Amniotic stem cell (primary cell): ENCODE measurements at places on chromosomes 4 and X.

- DNase-seq: no peak
These were observed 240.0 kb upstream of the PSAPL1 start for GRCh38 chr4:7674706-7675105.

- DNase-seq: peak; percentile 24
These were observed 54.0 kb upstream of the AMELX start for GRCh38 chrX:11239230-11239629.

- no peak for DNase-seq
These were observed 15.3 kb downstream of the COQ2 start for GRCh38 chr4:83269256-83269655.

- DNase-seq: no peak
These were observed 8.7 kb upstream of the ABLIM2 start for GRCh38 chr4:8167291-8167690.

DNA sequence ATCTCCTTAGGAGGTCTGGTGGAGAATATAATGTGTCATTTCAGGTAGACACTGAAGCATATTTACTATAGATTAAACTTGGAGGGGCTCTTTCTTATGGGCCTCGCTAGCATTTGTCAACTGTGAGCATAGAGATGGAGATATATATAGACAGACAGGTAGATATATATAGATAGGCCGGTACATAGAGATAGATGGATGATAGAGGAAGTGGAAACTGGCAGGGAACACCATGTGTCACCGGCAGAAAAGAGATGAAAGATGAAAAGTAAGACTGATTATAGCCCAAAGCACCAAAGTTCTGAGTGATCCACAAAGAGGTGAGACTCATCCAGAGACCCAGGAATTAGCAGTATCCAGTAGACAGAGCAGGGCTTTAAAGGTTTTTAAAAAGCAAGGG is 268.1 kb downstream of the FBXW7 start:
- DNase-seq: no peak

- DNase-seq: no peak
These were observed 1.2 kb upstream of the NEUROG2 start for GRCh38 chr4:112517067-112517634.

DNA sequence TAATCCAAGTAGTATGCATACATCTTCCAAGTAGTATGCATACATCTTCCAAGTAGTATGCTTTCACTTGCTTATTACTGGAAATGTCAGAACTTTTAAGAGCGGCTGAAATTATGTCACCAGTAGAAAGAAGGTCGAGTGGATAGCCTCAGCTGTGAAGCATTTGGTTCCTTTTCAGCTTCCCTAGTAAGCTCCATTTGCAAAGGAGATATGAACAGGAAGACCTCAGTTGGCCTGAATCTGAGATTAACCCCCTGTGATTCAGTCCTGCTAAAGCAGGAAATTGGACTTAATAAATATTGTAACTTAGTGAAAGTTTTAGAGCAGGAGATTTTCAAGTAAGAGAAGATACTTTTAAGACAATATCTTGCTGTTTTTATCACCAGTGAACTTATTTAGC is 48.1 kb downstream of the PCDH7 start:
- no peak for DNase-seq

GRCh38 chr4:131344761-131345160 is 1804.3 kb upstream of the PCDH10 start:
- DNase-seq: no peak

DNA sequence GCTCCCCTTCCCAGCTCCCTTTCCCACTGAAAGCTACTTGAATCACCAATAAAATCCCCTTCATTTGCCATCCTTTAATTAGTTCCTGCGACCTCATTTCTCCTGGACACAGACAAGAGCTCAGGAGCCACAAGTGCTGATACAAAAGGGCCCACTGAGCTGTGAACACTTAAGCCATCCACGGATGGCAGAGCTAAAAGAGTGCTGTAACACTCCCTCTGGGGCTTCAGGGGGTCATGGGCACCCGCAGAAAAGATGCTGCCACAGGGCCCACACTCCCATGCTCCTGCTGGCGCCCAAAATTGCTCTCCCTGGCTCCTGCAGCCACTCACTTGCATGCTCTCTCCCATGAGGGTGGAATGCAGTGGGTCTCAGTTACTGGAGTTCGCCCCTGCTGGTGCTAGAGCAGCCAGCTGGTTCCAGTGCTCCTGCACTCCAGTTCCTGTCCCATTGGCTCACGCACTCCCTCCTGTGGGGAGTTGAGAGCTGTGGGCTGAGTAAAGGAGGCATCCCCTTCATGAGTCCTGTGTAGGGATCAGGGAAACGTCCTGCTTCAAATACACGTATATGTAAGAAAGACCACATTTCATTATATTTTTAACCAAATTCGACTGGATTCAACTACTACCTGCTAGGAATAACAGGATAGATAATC is 1291.0 kb downstream of the ARAP2 start:
- DNase-seq: no peak

DNA sequence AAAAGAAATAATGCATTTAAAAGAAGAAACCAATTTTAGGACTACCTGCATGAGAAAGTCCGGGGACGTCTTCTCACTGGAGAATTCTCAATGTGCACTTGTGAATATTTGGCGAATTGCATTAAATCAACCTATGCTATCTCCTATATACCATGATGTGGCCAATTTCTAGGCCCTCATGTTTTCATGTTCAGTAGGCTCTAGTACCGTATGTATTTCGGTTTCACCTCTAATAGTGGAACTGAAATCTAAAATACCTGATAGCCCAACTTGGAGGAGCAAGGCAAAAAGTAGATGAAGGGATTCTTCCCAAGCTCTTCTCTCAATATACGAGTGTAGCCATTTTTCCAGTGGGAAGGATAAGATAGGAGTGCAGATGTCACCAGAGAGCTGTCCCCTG is 11.4 kb upstream of the FGF2 start:
- no peak for DNase-seq

GRCh38 chrX:128928636-128929035 is 594.7 kb downstream of the SMARCA1 start:
- no peak for DNase-seq

GRCh38 chr4:83964996-83965541 is 429.2 kb downstream of the GPAT3 start:
- no peak for DNase-seq

DNA sequence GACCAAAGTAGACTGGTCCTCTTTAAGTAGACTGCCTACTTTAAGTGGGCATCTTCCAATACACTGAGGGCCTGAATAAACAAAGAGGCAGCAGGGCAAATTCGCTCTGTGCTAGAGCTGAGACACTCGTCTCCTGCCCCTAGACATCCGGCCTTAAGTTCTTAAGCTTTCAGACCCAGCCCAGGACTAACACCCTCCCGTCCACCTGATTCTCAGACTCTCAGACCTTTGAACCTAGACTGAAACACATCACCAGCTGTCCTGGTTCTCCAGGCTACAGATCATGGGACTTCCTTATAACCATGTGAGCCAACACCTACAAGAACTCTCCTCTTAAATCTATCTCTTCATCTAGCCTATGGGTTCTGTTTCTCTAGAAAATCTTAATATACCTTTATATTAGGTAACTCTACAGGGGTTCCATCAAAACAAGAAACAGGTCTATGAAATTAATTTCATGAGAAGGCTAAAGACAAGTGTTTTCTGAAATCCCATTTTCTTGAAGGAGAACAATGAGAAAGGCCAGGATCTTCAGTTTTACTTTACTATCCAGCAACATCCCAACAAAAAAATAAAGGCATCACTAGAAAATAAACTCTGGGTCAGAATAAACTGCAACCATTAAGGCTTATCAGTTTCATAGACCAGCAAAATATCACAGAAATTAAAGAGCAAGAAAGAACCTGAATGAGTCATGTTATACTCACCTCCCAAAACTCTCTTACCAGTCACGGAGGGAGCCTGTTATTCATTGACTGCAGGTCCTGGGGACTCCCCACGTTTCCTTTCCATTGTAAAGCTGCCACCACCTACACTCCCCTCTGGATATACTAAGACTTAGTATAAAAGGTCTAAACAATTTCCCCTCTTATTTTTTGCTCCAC is 14.8 kb downstream of the ADGRA3 start:
- no peak for DNase-seq

DNA sequence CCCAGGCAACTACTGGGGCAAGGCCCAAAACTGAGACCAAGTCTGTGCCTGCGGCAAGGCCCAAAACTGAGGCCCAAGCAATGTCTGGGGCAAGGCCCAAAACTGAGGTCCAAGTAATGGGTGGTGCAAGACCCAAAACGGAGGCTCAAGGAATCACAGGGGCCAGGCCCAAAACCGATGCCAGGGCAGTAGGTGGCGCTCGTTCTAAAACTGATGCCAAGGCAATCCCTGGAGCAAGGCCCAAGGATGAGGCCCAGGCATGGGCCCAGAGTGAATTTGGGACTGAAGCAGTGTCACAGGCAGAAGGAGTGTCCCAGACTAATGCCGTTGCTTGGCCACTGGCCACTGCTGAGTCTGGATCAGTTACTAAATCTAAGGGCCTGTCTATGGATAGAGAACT is 2.7 kb downstream of the GPRASP2 start:
- no peak for DNase-seq

GRCh38 chr4:4560136-4560535 is 18.3 kb upstream of the STX18 start:
- no peak for DNase-seq

DNA sequence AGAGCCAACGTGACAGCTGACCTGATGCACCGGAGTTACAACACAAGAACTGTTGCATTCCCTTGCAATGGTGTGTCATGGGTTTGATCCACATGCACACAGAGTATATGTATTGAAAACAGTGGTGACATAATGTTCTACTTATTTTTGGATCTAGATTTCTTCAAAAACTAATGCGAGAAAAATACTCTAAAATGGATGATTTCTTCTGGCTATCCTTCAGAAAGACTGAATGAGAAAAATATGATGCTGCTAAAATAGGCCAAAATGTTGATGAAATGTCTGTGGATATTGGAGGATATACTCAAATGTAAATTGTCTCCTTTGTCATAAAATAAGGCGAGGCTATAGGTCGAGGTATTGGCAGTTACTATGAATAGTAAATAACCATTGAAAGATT is 30.4 kb downstream of the LIMCH1 start:
- DNase-seq: no peak

GRCh38 chrX:37083880-37084279 is 75.7 kb downstream of the FAM47C start:
- DNase-seq: no peak

GRCh38 chr4:150229520-150229919 is 151.3 kb downstream of the DCLK2 start:
- peak; percentile 39 for DNase-seq

DNA sequence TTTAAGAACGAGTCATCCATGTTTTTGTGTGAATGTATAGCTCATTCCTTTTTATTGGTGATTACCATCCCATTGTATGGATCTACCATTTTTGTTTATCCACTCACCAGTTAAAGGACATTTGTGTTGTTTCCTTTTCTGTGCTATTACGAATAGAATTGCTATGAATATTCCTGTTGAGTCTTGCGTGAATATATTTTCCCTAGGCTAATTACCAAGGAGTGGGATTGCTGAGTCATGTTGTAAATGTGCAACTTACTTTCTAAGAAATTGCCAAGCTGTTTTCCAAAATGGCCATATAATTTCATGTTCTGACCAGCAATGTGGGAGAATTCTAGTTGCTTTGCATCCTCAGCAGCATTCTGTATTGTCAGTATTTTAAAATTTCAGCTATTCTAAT is 51.3 kb downstream of the YIPF6 start:
- DNase-seq: no peak

DNA sequence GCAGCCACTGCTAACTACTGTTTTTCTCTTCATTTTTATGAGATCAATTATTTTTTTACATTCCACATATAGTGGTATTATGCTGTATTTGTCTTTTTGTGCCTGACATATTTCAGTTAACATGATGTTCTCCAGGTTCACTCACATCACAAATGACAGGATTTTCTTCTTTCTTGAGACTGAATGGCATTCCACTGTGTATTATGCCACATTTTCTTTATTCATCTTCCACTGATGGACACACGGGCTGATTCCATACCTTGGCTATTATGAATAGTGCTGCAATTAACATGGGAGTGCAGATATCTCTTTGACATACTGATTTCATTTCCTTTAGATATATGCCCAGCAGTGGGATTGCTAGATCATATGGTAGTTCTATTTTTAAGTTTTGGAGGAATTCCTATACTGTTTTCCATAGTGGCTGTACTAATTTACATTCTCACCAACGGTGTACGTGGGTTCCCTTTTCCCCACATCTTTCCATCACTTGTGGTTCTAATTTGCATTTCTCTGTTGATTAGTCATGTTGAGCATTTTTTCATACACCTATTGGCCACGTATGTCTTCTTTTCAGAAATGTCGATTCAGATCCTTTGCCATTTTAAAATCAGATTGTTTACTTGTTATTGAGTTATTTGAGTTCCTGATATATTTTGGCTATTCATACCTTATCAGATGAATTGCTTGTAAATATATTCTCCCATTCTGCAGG is 14.9 kb upstream of the ZCCHC4 start:
- no peak for DNase-seq

- no peak for DNase-seq
These were observed 17.7 kb downstream of the ACSL1 start for GRCh38 chr4:184807797-184808712.

GRCh38 chr4:125735102-125735501 is 420.3 kb downstream of the FAT4 start:
- DNase-seq: peak; percentile 9

GRCh38 chr4:16161851-16162408 is 64.3 kb downstream of the TAPT1 start:
- no peak for DNase-seq

GRCh38 chr4:14607578-14607977 is 394.7 kb upstream of the CPEB2 start:
- DNase-seq: no peak

GRCh38 chrX:98141466-98141865 is 1257.8 kb downstream of the RPA4 start:
- DNase-seq: no peak

GRCh38 chrX:7647831-7648230 is 195.1 kb upstream of the VCX start:
- no peak for DNase-seq

- DNase-seq: no peak
These were observed 311.7 kb downstream of the NLGN4X start for GRCh38 chrX:5916945-5917344.

DNA sequence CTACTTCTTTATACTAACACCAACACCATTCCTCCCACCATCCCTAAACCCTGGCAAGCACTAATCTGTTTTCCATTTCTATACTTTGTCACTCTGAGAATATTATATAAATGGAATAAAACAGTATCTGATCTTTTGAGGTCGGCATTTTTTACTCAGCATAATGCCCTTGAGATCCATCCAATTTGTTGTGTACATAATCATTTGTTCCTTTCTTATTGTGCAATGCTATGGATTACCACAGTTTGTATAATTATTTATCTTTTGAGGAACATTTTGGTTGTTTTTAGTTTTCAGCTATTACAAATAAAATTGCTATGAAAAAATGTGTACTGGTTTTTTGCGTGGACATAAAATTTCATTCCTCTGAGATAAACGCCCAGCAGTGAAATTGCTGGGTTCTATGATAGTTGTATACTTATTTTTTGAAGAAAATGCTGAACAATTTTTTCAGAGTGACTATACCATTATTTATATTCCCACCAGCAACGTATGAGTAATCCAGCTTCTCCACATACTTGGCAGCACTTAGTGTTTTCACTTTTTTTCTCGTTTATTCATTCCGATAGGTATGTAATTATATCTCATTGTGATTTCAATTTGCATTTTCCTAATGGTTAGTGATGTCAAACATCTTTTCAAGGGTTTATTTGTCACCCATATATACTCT is 154.3 kb upstream of the DCAF8L1 start:
- no peak for DNase-seq
